ENCODE measurements at places on chromosomes 5 and 9.

DNA sequence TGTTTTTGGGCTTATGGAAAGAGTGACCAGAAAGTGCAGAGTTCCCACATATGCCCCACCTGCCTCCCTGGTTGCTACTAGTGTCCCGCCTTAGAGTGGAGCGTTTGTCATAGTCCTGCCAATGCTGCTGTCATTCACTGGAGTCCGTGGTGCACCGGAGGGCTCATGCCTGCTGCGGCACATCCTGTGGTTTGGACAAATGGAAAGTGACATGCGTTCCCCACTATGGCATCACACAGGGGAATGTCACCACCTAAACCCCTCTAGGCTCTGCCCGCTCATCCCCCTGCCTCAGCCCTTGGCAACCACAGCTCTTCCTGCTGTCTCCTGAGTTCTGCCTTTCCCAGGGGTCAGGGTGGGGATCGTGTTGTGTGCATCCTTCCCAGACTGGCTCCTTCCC, 29.2 kb downstream of the IRX4 start:
- no peak for DNase-seq

DNA sequence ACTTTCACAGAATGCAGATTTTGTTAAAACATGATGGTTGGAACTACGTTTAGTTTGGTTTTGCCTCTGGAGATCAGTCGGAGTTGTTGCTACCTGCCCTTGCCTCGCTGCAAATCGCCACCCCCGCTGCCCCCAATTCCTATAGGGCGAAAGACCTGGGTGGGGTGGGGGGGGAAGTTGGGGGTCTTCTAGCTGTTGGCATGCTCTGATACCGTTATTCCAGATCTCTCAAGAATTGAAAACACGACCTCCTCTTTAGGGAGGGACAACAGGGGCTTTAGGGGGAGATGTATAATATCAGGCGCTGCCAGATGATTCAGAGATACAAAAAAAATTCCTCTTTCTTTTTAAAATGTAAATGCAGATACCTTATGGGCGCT, 36.4 kb upstream of the NFIB start:
- no peak for DNase-seq

GRCh38 chr9:82024908-82025307, 36.3 kb downstream of the SPATA31D1 start:
- no peak for DNase-seq

DNA sequence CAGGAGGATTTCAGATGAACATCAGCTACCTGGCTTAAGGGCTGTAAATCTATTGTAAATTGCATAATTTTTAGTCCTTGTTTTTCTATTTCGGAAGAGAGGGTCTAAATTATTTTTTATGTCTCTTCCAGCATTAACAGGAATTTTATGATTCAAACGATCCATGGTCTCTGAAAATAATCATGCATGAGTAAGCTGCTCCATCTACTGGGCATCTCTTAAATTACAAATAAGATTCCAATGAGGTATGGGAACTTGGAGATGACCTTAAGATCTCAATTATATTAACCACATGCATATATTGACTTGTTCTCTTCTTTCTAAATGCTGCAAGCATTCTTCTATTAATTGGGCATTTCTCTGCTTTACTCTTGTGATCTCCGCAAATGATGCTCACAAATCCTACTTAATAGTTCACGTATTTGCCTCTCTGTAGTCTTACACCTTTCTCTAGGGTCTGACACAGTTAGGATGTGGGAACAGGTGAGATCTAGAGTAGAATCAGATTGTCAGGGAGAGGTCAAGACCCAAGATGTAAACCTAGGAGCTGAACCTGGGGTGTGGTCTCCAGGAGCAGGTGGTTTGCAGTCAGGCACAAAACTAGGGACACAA, 86.9 kb downstream of the NUDT12 start:
- no peak for DNase-seq

DNA sequence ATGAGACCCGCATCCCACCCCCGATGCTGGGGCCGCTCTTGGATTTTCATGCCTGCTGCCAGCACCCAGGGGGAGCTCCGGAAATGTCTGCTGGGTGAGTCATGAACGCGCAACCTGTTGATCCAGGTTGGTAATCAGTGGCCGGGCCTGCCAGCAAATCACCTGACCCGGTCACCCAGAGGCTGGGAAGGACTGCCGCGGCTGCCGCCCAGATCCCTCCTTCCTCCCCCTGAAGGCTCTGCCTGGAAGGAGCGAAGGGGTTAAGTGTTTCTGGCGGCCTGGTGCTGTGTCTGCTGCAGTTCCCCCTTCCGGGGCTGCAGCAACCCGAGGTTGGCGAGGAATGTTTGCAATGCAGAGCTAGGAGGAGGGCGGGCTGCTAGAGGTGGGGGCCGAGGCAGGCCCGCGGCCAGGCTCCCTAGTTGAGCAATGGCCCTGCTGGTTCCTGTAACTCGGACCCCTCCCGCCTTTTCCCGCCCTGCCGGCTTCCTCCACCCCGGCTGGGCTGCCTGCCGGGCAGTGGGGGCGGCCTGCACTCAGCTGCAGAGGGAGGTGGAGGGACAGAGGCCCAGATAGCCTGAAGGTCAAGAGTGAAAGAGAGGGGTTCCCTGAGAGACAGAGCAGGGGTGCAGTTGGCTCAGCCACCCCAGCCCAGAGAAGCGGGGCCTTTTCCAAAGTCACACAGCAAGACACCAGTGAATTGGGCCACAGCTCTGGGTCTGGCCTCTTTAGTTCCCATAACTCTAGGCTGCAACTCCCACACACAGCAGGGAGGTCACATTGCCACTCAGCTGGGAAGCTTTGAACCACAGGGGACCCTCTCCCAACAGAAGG, 156.3 kb upstream of the IER5L start:
- DNase-seq, result no peak

DNA sequence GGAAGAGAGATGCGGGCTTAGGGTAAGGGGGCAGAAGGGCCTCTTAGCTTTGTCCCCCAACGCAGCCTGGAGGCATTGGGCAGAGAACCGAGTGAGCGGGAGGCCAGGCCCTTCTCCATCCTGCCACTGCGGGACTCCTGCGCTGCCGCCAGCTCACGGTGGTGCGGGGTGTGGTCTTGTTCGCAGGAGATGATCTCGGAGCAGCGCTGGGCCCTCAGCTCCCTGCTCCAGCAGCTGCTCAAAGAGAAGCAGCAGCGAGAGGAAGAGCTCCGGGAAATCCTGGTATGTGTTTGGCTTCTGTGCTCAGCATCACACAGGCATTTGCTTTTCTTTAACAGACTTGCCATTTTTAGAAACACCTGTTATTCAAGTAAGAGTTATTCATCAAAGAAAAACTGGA, 41.3 kb downstream of the LRSAM1 start:
- DNase-seq, result no peak

- DNase-seq, result no peak
Measured at GRCh38 chr9:134062461-134063087, 5.3 kb downstream of the BRD3 start.

DNA sequence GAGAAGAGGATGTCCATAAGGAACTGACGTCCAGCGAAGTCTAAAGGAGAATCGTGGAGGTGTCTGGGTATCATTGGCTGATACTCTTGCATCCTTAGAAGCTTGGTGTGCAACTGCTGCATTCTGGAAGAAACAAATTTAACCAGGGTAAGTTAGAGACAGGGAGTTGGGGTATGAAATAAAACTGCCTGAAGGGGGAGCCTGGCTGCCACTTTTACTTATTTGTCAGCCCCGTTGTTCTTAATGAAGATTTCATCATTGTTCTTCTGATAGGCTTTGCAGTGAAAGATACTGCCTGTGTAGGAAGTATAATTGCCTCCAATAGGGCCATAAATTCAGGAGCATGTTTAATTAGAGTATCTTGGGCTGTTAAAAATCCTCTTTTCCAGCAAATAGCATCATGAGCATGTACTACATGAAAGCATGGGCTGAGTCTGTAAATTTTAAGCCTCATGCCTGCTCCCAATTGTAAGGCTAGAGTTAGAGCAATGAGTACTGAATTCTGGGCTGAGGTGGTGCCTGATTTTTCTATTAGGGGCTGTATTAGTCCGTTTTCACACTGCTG, 1264.5 kb upstream of the ACO1 start:
- peak; percentile 11 for DNase-seq

GRCh38 chr9:129287619-129288305, 109.7 kb upstream of the IER5L start:
- DNase-seq, result no peak

- DNase-seq, result no peak
Measured at GRCh38 chr5:180563994-180564393, 27.3 kb downstream of the SCGB3A1 start.

DNA sequence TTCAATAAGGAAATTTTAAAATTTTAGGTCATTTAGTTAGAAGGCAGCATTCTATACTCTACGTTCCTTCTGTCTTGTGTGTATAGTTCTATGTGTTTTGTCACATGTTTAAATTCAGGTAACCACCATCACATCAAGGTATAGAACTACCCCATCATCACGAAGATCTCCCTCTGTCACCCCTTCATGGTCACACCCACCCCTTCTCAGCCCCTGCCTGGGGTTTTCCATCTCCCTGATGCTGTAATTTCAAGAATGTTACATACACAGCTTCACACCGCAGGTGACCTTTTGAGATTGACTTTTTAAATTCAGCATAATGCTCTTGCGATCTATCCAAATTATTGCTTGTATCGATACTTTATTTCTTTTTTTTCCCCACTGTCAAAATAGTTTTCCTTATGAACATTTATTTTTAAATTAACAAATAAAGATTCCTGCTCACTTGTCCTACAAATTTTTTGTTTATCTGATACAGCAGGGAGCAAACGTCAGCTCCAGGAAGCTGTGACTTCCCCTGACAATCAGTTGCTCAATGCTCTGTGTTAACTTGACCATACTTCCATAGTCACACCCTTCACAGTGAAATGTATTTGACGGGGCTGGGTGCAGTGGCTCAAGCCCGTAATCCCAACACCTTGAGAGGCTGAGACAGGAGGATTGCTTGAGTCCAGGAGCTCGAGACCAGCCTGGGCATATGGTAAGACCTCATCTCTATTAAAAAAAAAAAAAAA, 10.2 kb downstream of the BTNL8 start:
- DNase-seq, result no peak

GRCh38 chr9:111909444-111909843, 12.8 kb downstream of the UGCG start:
- no peak for DNase-seq
